ENCODE measurements at places on chromosomes 2 and 18.

GRCh38 chr18:45557287-45557686, 58.0 kb upstream of the SLC14A2 start:
- no peak for DNase-seq

DNA sequence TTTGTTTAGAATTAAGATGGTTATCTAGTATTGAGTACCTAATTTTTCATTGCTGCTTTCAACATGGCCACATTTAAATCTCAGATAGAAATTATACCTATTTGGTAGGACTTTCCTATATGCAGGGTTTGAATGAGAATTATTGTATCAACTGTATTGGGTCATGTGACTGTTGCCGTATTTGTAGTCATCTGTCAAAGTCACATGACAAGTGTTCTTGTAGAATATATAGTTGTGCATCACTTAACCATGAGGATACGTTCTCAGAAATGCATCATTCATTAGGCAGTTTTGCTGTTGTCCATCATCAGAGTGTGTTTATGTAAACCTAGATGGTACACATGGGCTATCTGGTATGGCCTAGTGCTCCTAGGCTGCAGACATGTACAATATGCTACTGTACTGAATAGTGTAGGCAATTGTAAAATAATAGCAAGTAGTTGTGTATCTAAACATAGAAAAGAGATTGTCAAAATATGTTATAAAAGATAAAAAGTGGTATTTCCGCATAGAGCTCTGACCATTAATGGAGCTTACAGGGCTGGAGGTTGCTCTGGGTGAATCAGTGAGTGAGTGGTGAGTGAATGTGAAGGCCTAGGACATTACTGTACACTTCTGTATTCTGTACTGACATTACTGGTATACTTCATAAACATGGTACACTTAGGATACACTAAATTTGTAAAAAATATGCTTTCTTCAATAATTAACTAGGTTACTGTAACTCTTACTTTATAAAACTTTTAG, 123.7 kb downstream of the MAP4K4 start:
- DNase-seq, result no peak

- DNase-seq, result no peak
Observed at GRCh38 chr2:62344472-62344871, 148.6 kb downstream of the B3GNT2 start.

DNA sequence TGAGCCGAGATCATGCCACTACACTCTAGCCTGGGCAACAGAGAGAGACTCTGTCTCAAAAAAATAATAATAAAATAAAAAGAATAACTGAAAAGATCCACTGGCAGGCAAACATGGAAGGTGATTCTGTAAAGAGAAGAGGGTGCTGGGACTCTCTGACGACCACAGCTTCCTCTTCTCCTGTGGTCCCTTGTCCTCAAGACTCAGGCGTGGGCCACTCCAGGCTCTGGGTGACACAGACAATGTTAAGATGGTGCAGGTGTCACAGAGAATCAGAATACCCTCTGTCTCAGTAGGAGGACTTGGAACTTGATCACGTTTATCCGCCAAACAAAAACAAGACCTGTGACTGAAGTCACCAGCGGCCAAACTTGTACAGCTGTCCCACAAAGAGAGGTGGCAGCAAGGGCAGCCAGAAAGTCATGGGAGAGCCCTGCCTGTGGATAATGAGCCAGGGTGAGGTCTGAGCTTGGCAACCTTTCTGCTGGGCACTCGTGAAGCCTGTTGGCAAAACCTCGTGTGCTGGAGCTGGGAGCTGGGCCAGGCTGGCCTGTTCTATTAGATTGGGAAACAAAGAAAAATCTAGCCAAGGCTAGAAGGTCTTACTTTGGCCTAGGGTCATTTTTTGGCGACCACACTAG, 76.4 kb upstream of the ITGA6 start:
- DNase-seq, result peak; percentile 88

DNA sequence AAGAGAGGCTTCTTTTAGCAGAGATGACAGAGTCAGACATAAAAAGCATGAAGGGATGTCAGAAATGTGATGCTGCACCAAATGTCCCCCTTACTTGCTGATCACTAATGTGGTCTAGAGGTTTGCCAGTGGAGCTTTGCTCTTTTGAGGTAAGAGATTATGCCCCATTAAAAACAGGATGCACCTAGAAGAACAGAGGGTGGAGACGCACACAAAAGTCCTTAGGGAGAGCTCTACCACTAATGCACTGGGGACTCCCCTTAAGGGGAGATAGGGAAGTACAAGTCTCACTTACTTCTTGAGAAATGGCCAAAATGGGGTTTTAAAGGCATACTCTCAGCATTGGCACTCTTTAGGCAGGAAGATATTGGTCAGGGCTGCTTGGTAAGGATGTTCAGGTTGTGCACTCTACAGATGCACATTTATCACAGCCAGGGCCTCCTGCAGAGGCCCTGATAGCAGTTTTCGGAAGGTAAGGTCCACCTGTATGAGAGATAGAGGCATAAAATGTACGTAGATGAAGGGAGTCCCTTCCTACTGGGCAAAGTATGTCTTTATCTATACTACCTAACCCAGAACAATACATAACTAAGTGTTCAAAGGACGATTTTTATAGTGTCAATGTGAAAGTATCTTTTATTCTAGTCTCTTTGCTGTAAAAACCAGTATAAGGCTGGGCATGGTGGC, 17.0 kb upstream of the SCYGR1 start:
- DNase-seq, result no peak

GRCh38 chr2:138018866-138019688, 54.8 kb downstream of the HNMT start:
- peak; percentile 64 for DNase-seq

DNA sequence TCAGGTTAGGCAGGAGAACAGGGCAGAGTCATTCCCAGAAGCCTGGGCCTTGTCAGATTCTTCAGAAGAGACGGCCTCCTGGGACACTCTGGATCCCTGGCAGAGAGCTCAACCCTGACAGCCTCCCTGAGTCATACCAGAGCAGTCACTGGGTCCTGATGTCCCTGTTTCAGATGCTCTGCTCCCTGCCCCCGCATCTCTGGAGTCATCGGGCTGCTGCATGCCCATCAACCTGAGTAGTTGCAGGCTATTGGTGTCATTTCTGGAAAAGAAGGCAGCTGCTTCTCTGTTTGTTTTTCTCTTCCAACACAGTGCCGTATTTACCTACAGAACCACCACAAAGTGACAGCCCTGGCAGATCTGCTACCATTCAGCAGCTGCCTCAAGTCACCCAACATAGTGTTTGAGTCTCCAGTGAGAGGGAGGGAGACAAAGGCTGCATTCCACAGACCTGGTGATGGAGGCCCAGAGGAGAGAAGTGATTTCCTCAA, 145.1 kb downstream of the B3GNT2 start:
- no peak for DNase-seq

- DNase-seq, result no peak
Observed at GRCh38 chr2:113218283-113219091, 44.7 kb downstream of the PSD4 start.

GRCh38 chr2:208006337-208006736, 19.0 kb downstream of the PLEKHM3 start:
- DNase-seq, result no peak

DNA sequence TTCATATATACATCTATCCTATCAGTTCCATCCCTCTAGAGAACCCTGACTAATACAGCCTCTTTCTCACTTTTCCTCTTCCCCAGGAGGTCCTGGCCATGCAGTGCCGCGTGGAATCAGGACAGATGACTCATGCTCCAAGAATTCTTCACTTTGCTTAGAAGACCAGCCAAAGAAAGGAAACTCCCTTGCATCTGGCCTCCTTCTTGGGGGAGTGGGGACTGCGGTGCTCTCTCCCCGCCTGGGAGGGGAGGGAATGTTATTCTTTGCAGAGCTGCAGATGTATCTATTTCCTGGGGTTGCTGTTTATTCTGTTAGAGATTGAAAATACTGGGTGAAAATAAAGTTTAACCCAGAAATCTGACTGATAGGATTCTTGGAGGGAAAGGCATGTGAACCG, 111.5 kb upstream of the SH3BP4 start:
- no peak for DNase-seq

- peak; percentile 84 for DNase-seq
Observed at GRCh38 chr2:198135481-198135934, 331.1 kb downstream of the PLCL1 start.

GRCh38 chr18:26840965-26841364, 24.5 kb downstream of the AQP4 start:
- DNase-seq, result no peak

GRCh38 chr2:6301426-6301825, 564.3 kb downstream of the CMPK2 start:
- DNase-seq, result no peak

GRCh38 chr2:136125236-136125635, 7.3 kb upstream of the CXCR4 start:
- no peak for DNase-seq

DNA sequence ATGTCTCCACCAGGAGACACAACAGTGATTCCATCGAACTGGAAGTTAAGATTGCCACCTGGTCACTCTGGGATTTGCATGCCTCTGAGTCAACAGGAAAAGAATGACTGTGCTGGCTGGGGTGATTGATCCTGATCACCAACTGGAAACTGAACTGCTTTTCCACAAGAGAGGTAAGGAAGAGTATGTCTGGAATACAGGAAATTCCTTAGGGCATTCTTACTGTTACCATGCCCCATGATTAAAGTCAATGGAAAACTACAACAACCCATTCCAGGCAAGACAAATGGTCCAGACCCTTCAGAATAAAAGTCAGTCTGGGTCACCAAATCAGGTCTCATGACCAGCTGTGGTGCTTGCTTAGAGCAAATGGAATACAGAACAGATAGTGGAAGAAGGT, 12.0 kb upstream of the DDX1 start:
- DNase-seq, result no peak

Measured in spinal cord (tissue), 10 donors.